Progenitor cell of endocrine pancreas (in vitro differentiated cells): ENCODE measurements at places on chromosomes 12 and 14. TPM values are rescaled to one million over a fixed set of nuclear protein-coding genes. Genes with fewer than 3 reads are reported as not detected.

- no peak for DNase-seq
Measured at GRCh38 chr14:77989441-77989991, 180.7 kb upstream of the NRXN3 start.

DNA sequence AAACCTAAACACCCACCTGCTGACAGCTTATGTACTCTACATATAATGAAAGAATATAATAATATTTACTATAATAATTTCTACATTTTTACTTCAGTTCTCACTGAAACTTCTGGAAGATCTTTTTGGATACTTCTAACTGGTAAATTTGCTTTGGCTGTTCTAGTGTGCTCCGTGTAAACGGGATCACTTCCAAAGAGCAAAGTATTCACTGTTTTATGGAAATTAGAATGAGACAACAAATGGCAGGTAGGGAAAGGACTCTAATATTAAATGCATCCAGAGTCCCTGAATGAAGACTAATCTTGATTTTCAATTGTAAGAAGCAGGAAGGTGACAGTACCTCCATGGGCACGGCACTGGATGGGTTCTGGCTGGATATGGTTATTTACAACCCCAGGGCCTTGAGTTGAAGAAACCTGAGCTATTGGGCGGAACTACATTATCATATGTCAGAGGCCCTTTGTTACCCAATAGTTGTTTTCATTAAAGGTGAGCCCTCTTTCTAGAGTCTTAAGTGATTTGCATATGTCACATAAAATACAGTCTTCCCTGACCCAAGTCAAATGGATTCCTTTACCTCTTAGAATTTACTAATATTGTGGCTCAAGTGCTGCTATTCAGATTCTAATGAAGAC is 10.7 kb downstream of the ERP29 start:
- no peak for DNase-seq

- no peak for DNase-seq
Measured at GRCh38 chr12:47715877-47716548, 9.3 kb downstream of the ENDOU start.

DNA sequence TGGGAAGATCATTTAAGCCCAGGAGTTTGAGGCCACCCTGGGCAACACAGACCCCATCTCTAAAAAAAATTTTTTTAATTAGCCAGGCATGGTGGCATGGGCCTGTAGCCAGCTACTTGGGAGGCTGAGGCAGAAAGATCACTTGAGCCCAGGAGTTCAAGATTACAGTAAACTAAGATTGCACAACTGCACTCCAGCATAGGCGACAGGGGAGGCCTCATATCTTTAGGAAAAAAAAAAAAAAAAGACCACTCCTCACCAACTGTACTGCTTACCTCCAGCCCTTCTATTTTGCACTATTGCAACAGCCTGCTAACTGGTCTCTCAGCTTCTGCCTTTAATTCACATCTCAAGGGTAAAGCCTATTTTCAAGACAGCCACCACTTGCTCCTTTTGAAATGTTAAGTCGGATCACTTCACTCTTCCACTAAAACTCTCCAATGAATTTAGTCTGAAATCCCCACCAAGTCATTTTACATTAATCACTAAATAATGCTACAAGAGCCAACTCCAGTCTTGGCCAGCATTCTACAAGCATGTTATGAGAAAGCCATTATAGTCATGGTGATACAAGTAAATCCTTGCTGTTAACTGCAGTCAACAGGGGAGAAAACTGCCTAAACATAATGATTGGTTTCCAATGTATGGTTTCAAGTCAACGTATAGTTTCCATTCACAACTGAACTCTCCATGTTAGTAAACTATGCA is 106.0 kb downstream of the RPS29 start:
- DNase-seq, result no peak

- no peak for DNase-seq
Measured at GRCh38 chr14:96852823-96853422, 55.7 kb downstream of the VRK1 start.

DNA sequence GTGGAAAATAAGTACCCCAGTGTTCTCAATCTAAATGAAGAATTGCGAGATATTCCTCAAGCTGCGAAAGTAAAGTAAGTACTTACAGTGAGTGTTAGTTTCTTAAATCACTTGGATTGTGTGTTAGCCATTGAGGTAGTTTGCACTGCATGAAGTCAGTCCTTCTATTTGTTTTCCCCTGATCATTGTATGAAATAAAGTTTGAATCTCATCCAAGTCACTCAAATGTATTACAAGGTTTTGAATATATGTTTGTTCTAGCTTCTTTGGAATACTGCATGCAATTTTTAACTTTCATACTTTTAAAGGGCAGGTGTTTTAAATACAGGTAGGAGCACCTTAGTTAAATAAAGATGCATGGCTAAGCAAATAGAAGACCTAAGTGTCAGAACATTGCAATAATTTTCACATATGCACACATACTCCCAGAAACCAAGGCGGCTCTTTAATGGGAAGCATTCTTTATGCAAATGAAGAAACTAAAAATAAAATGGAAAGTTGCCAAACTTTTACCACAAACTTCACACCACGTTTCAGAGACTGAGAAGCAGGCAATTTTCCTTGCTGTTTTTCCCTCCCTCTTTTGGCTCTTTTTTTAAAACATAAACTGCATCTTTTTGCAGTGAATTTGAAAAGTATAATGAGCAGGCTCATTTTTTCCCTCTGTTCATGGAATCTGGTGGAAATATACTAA is 105.6 kb downstream of the GPR135 start:
- DNase-seq, result no peak

GRCh38 chr12:115755725-115756085 is 521.8 kb downstream of the MED13L start:
- no peak for DNase-seq

- no peak for DNase-seq
Measured at GRCh38 chr12:46445093-46445492, 72.5 kb upstream of the SLC38A2 start.

DNA sequence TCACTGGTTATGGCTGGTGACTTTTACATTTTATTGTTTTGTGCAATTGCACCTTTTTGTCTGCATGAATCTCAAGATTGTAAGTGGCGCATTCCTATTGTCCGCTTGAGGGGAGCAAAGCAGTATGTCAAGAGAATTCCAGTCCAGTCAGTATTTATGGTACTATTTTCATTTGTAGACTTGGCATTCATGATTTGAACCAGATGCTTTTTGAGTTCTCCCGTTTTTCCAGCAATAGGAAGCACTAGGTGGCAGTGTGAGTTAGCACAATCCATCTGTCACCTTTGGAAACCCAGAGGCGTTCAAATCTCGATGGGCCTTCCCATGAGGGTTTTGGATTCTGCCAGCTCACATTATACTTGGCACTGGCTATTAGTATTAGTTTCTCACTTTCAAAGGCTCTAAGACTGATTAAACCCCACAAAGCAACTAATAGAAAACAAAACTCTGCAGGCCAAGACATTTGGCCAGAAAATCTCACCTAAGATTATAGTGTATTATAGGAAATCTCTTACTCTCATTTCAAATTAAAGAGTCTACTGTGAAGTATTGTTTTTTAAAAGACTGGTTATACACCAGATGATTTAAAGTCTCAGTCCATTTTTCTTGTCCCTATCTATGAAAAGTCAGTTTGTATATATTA is 2.2 kb downstream of the DACT1 start:
- DNase-seq, result no peak

DNA sequence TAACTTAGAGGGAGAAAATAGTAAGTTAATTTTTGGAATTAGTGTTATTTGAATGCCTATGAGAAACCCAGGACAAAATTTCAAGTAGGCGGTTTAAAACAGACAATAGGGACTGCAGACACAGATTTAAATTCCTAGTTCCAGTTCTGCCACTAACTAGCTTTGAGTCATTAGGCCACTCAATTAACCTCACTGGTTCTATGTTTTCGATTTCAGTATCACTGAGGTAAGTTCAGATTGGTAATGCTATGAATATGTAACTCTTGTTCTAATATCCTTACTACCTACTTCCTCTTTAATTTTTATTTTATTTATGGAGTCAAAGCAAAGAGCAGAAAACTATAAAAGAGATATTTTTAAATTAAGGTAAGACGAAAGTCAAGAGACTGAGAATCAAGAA is 52.6 kb downstream of the GALC start:
- DNase-seq, result no peak

- DNase-seq, result no peak
Measured at GRCh38 chr12:54968181-54968730, 16.3 kb downstream of the TESPA1 start.

DNA sequence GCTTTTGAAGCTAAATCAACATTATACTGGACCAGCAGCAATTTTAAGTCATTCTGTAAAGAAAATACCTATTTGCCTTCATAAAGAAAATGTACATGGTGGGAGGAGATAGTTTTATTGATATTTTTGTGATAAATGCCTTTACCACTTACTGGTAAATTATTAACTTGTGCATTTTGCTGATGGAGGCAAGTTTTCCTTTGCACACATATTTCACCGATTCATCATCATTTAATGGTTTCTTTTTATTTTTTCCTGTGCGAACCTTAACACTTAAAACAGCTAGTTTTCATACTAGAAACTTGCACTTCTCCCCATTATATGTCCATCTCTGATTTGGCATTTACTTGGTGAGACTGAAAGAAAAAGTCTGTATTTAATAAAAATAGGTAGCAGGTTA is 239.3 kb downstream of the TRHDE start:
- DNase-seq, result no peak

RTN1 gene
- total RNA-seq, result 23.4 and 27.0 TPM in 2 replicates

TEAD4 gene
- total RNA-seq, result 19.7 and 24.5 TPM in 2 replicates

AQP6 gene
- total RNA-seq, result 0.29 TPM in 1 of 2 replicates, not detected in the other

HNRNPA1 gene
- 2,514 and 2,551 TPM in 2 replicates for total RNA-seq
